ENCODE measurements at places on chromosomes 16 and 17. TPM values are rescaled to one million over a fixed set of nuclear protein-coding genes. Genes with fewer than 3 reads are reported as not detected.
A peak's percentile ranks its signal among the peaks of the same experiment; 100 is the strongest.

DNA sequence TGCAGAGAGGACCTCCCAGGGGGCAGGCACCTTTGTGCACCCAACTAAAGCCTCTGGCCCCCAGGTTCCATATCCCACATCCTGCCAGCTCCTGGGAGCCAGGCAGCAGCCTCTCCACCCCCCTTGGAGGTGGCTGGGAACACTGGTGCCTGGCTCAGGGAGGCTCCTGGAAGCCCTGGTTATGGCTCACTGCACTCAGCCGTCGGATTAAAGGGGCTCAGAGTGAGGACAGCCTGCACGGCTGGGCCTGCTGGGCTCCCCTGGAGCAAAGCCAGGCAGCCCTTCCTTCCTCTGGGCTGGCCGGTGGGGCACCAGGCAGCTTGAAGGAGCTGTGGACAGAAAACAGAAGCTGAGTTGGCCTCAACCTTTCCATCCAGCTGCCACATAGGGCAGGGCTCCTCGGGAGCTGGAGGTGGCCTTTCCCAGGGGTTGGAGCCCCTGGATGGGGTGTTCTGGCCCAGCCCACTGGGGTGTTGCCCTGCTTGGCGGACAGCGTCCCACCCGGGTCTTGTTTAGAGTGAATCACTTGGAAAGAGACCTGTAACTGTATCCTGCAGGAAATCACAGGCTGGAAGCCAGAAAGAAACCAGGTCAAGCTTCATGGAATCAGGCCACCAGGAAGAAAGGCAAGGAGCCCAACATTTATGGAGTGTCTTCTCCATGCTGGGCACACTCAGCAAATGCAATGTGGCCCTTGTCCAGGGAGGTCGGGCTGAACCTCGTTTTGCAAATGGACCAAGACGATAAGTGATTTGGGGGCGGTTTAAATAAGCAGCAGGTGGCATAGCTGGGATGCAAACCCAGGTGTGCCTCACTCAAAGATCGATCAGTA, 253.3 kb downstream of the SOX9 start:
- no peak overlapping the region for H3K27ac ChIP-seq
- H3K4me3 ChIP-seq: no peak overlapping the region
- DNase-seq: no peak
- no peaks in the 10 kb centered on the region for H3K27me3 ChIP-seq

The ADCY9 gene
- total RNA-seq: 8.1 TPM

- no peaks in the 10 kb centered on the region for H3K27me3 ChIP-seq
- no peak overlapping the region for H3K4me3 ChIP-seq
- DNase-seq: no peak
- H3K4me1 ChIP-seq: no peaks in the 10 kb centered on the region
- H3K27ac ChIP-seq: no peak overlapping the region
Measured at GRCh38 chr17:80133626-80133970, 13.3 kb downstream of the EIF4A3 start.

GRCh38 chr16:57091975-57092785, at the start of gene CPNE2:
Gene CPNE2 (plus strand): TSS chr16:57092583. CDS start chr16:57110743, 18,160 bp downstream.
- peaks cover 14% of the 10 kb centered on the region for H3K4me1 ChIP-seq
- peak within 1 kb of the TSS; percentile 41 for H3K4me3 ChIP-seq
- no peak for DNase-seq
- H3K36me3 ChIP-seq: no peaks in the 10 kb centered on the region

The ACSM2B gene
- not detected for total RNA-seq

DNA sequence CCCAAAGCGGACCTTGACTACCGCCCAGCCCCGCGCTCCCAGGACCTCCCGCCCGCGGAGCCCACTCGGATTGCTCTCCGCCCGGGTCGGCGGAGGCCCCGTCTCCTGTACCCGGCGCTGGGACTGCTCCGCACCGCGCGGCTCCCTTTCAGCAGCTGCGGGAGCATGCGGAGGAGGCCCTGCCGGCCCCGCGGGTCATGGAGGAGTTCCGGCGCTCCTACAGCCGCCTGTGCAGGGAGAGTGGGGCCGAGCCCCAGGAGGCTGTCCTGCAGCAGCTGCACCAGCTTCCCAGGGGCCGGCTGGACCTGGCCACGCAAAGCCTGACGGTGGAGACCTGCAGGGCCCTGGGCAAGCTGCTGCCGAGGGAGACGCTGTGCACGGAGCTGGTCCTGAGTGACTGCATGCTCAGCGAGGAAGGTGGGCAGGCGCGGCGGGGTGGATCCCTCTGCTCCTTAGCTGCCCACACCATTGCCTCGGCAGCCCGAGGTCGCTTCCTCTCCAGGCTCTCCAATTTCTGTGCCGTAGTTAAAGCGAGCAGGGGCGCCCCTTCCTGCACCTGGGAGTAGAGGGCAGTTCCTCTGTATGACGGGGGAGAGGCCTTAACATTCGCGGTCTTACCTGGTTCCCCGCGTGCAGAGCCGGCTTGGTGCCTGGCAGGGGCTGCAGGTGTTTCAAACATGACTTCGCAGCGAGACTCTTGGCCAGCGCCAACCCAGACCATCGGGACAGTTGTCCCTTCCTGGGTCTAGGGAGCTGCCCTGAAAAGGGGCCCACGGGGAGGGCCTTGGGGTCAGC, 539 bp downstream of the LRRC45 start:
- H3K36me3 ChIP-seq: no peaks in the 10 kb centered on the region
- DNase-seq: no peak
- H3K27ac ChIP-seq: peak overlapping the region; percentile 48
- H3K4me3 ChIP-seq: peak overlapping the region; percentile 58
- H3K4me1 ChIP-seq: peaks cover 28% of the 10 kb centered on the region

- no peak overlapping the region for H3K27ac ChIP-seq
Measured at GRCh38 chr17:57679356-57679755, 65.7 kb downstream of the CCDC182 start.

GRCh38 chr17:45689451-45689850, 94.7 kb upstream of the CRHR1 start:
- no peaks in the 10 kb centered on the region for H3K27me3 ChIP-seq
- DNase-seq: no peak
- no peaks in the 10 kb centered on the region for H3K4me1 ChIP-seq
- no peaks in the 10 kb centered on the region for H3K36me3 ChIP-seq
- no peak overlapping the region for H3K4me3 ChIP-seq

The CCL11 gene
- total RNA-seq: not detected

DNA sequence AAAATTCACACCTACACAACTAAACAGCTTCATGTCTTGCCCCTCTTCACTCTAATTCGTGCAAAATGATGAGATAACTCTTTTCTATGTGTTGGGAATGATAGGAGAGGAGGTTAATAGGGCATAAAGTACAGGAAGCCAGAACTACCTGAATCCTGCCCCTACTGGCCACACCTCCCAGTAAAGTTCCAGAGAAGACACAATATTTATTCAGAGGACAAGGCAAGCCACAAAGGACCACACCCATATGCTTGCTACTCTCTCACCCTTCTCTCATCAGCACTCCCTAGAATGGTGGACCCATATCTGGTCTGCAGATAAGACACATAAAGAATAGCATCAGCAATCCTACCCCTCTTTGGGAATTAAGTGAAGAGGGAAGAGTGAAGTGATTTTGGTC, 74.6 kb downstream of the ZNF18 start:
- H3K4me3 ChIP-seq: no peak overlapping the region
- no peaks in the 10 kb centered on the region for H3K36me3 ChIP-seq
- H3K27ac ChIP-seq: no peak overlapping the region
- H3K4me1 ChIP-seq: no peaks in the 10 kb centered on the region
- no peak for DNase-seq

- H3K4me3 ChIP-seq: no peak overlapping the region
- H3K27ac ChIP-seq: no peak overlapping the region
- peaks cover 2% of the 10 kb centered on the region for H3K4me1 ChIP-seq
Measured at GRCh38 chr17:43338886-43339516, 59.8 kb upstream of the ARL4D start.

The GTF3C1 gene
- total RNA-seq: 48.9 TPM

DNA sequence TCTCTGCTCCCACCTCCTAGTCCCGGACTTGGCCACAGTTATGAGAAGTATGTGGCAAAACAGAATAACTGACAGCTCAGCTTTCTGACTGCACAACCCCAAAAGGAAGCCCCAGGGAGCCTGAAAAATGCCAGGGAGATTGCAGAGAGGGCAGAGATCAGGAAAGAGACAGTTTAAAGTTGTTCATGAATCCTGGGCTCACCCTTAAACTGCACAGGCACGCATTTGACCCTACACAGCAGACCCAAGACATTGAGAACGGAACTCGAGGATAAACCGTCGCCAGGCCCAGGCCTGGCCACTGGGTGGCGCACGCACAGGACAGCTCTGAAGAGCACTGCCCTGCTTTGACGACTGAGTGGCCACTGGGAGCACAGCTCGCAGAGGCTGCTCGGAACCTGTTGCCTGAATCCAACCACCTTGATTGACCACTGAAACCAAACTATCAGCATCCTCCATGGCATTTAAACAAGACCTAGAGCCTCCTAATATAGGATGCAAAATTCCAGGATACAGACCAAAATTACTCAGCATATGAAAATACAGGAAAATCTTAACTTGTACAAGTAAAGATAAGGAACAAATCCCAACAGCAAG, 114.0 kb downstream of the C16orf95 start:
- no peak overlapping the region for H3K4me3 ChIP-seq
- H3K36me3 ChIP-seq: no peaks in the 10 kb centered on the region
- no peaks in the 10 kb centered on the region for H3K4me1 ChIP-seq
- no peak overlapping the region for H3K27ac ChIP-seq
- DNase-seq: no peak

- no peak overlapping the region for H3K27ac ChIP-seq
- no peak for DNase-seq
- no peaks in the 10 kb centered on the region for H3K27me3 ChIP-seq
- H3K4me3 ChIP-seq: no peak overlapping the region
- H3K36me3 ChIP-seq: no peaks in the 10 kb centered on the region
- no peaks in the 10 kb centered on the region for H3K4me1 ChIP-seq
Measured at GRCh38 chr16:76235025-76235424, 42.2 kb upstream of the CNTNAP4 start.

The KIF18B gene
- total RNA-seq: not detected

GRCh38 chr16:62276637-62277036, 240.4 kb upstream of the CDH8 start:
- no peak overlapping the region for H3K27ac ChIP-seq
- no peak for DNase-seq
- H3K36me3 ChIP-seq: no peaks in the 10 kb centered on the region
- H3K27me3 ChIP-seq: no peaks in the 10 kb centered on the region

The LGALS3BP gene
- total RNA-seq: 45.5 TPM

- no peaks in the 10 kb centered on the region for H3K27me3 ChIP-seq
- DNase-seq: no peak
- no peaks in the 10 kb centered on the region for H3K36me3 ChIP-seq
- H3K4me3 ChIP-seq: no peak overlapping the region
- peaks cover 7% of the 10 kb centered on the region for H3K4me1 ChIP-seq
Measured at GRCh38 chr17:42975265-42975664, 4.6 kb downstream of the PTGES3L start.

The CCDC78 gene
- 5.1 TPM for total RNA-seq

DNA sequence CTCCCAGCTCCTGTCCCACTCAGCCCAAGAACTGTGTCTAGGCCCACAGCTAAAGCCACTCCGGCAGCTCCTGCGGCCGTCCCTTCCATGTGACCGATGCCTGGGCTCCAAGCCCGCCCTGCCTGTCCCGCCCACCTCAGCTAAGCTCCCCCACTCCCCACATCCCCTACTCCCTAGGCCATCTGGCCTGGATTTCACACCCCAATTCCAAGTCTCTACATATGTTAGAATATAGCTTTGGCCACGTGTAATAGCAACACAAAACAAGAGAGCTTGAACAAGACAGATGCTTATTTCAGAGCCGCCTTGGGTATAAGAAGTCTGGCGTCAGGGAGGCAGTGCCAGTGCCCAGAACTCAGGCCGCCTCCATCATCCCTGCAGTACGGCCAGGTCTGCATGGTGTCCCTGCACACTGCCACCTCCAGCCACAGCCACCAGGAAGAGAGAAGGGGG, 30.0 kb upstream of the USP22 start:
- H3K27ac ChIP-seq: no peak overlapping the region
- no peaks in the 10 kb centered on the region for H3K4me1 ChIP-seq
- no peak for DNase-seq
- no peaks in the 10 kb centered on the region for H3K27me3 ChIP-seq
- H3K4me3 ChIP-seq: no peak overlapping the region
- H3K36me3 ChIP-seq: no peaks in the 10 kb centered on the region

- peaks cover 15% of the 10 kb centered on the region for H3K4me1 ChIP-seq
- DNase-seq: no peak
- no peaks in the 10 kb centered on the region for H3K36me3 ChIP-seq
- H3K27ac ChIP-seq: no peak overlapping the region
Measured at GRCh38 chr17:48564188-48565021, 13.7 kb downstream of the HOXB4 start.

GRCh38 chr17:40072040-40072734, 9.4 kb downstream of the THRA start:
- DNase-seq: no peak
- H3K4me1 ChIP-seq: peaks cover 70% of the 10 kb centered on the region
- no peak overlapping the region for H3K27ac ChIP-seq
- H3K36me3 ChIP-seq: no peaks in the 10 kb centered on the region

GRCh38 chr16:66254106-66254505, 112.4 kb upstream of the CDH5 start:
- DNase-seq: no peak
- H3K27me3 ChIP-seq: no peaks in the 10 kb centered on the region
- H3K4me1 ChIP-seq: no peaks in the 10 kb centered on the region
- no peak overlapping the region for H3K4me3 ChIP-seq
- H3K36me3 ChIP-seq: no peaks in the 10 kb centered on the region

DNA sequence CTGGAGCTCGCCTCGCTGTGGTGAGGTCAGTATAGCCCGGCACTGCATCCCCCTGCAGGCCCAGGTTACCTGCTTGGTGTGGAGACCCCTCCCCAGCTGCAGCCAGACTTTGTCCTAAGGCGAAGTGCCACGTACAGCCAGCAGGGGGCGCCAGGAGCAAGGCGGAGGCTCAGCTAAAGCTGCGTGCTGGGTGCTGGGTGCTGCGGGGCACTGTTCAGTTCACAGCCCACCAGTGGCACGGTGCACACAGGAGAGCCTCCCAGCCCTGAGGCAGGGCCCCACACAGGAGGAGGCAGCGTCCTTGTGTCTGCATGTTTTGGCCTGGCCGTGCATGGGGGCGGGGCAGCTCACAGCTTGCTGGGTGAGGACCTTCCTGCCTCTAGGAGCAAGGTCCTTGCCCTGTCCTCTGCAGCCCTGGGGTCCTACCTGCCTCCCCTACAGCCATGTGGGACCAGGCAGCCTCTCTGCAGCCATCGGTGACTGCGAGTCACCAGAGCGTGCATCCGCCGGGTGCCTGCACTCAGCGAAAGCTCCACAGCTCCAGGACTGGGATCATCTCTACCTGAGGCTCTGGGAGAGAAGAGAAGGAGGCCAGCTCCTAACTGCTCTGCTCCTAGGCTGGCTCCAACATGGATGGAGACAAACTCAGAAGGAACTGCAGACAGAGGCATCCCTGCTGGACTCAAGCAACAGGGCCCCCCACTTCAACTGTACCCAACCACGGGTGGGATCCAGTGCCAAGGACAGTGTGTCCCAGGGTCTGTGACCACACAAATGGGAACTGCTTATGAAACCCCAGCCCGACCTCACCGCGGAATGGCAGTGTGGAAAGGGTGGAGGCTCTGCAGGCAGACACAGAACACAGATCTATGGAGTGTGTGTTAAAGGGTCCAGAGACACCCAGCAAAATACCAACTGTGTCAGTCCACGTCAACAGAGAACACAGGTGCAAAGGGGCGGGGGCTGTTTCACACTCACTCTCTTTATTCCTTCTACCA, 19.0 kb downstream of the SLC7A5 start:
- no peak overlapping the region for H3K4me3 ChIP-seq
- peak; percentile 72 for DNase-seq
- no peaks in the 10 kb centered on the region for H3K27me3 ChIP-seq
- no peak overlapping the region for H3K27ac ChIP-seq
- H3K36me3 ChIP-seq: peaks cover 8% of the 10 kb centered on the region

GRCh38 chr17:64176556-64176955, 46.6 kb upstream of the ERN1 start:
- no peaks in the 10 kb centered on the region for H3K27me3 ChIP-seq
- no peak overlapping the region for H3K4me3 ChIP-seq

The NACA2 gene
- not detected for total RNA-seq

- no peak overlapping the region for H3K4me3 ChIP-seq
- no peak for DNase-seq
- H3K27me3 ChIP-seq: no peaks in the 10 kb centered on the region
- H3K4me1 ChIP-seq: peaks cover 32% of the 10 kb centered on the region
- H3K36me3 ChIP-seq: peaks cover 33% of the 10 kb centered on the region
Measured at GRCh38 chr16:8801701-8802100, 4.1 kb downstream of the PMM2 start.
